ENCODE measurements at places on chromosomes 12 and 14.

DNA sequence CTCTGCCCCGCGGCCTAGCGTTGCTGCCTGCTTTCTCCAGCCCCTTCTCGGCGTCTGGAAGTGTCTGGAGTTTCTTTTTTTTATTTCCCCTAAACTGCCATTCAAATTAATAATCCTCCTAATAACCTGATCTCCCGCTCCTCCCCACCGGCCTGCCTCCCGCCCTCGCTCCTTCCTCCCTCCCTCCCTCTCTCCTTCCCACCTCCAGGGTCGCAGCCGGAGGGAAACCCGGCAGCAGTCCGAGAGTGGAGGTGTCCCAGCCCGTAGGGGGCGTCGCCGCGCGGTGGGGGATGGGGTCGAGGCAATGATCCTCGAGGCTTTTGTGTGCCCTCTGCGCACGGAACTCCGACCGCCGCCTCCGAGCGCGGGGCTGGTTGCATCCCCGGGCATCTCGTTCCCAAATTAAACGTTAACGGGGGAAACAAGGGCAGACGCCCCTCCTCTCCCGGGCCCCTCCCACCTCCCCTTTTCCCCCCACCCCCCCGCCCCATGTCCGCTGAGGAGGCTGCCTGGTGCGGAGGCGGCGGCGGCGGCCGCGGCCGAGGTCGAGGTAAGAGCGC lies 1.0 kb upstream of the SOCS2 start:
- peak; percentile 53 for DNase-seq

DNA sequence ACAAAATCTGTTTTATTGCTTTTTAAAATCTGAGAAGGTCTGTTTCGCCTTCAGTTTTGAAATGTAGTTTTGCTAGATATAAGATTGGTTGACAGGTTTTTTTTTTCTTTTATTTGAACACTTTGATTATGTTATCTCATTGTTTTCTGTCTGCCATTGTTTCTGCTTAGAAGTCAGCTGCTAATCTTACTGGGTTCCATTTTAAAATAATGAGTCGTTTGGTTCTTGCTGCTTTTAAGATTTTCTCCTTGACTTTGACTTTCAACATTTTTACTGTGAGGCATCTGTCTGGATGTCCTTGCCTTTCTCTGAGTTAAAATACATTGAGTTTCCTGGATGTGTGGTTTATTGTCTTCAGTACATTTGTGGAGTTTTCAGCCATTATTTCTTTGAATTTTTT lies 56.7 kb downstream of the ADIPOR2 start:
- no peak for DNase-seq

DNA sequence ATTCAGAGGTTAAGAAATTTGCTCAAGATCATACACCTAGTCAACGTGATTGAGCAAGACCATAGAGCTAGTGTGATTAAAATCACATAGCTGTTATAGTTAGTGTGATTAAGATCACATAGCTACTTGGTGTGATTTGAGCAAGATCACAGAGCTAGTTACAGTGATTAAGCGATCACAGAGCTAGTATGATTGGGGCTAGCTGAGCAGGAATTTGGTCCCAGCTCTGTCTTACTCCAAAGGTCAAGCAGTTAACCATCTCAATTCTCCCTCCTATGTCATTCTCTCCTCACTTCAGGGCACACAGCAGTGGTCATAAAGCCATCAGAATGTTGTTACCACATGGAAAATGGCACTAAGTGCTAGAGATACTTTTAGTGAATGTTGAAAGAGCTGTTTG lies 158.2 kb downstream of the SPTSSA start:
- no peak for DNase-seq

GRCh38 chr12:68481181-68481941 lies 129.3 kb upstream of the RAP1B start:
- no peak for DNase-seq

GRCh38 chr14:104393898-104394381 lies 185.6 kb upstream of the C14orf180 start:
- DNase-seq: no peak

DNA sequence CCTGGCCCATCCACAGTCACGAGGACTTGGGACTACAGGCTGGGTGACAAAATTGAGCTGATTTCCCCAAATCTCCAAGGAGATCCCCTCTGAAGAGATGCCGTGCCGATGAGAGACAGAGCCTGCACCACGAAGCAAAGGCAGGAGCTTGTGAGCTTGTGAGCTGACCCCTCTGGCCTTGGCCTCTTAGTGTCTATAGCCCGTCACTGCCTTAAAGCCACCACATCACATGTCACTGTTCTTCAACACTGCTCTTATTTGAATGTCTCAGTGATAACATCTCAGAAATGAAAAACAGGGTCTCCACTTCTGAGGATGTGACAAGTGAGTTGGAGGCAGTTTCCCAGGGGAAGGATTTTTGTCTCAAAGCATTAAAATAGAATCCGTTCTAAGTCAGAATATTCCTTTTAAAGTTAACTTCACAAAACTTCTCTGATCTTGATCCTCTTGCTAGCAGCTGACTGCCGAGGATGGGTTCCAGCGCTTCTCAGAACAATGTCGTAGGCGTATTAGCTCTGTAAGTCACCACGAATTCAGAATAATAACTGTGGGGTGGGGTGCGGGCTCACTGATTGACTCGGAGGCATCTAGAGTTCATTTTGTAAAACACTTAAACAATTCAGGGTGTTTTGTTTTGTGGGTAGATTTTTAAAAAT lies 37.5 kb downstream of the CHST11 start:
- no peak for DNase-seq

DNA sequence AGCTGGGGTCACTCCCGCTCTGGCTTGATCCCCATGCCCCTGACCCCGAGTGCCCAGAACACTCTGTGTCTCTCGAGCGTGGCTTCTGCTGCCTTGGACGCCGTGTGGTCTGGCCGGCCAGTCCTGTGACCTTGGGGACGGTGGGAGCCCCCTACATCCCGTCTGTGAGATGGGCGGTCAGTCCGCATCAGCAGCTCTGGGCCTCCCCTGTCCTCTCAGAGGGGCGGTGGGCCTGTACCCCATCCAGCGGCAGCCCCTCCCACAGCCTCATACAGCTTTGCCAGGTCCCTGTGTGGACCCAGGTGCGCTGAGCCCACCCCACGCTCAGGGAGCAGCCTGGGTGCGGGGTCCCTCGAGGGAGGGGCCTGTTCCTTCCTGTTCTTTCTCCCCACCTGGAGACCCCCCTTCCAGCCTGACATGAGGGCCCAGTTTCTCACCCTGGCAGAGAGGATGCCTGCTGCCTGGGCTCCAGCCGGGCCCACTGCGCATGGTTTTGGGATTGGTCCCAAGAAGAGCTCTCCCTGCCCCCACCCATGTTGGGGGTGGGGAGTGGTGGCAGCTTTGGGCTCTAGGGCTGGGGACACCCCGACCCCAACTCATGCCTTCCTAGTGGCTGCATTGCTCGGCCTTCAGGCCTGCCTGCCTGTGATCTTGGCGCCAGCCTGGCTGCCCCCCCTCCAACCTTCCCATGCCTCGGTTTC lies 1.5 kb downstream of the MTA1 start:
- no peak for DNase-seq

DNA sequence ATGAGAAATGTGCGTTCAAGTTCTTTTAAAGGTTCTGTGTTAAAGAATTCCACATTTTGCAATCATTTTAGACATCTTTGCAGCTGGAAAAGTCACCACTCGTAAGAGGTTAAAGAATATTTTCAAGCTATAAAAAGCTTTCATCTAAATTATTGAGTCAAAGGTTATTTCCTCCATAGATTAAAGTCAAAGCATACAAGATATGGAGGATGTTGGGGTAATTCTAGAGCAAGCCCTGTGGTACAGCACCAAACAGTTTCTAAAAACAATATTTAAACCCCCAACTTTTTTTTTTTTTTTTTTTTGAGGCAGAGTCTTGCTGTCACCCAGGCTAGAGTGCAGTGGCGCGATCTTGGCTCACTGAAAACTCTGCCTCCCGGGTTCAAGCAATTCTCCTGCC lies 1299.8 kb upstream of the TMEM132C start:
- no peak for DNase-seq

GRCh38 chr14:46999661-47000060 lies 348.1 kb upstream of the RPL10L start:
- DNase-seq: no peak

GRCh38 chr14:105168979-105169507 lies 467 bp upstream of the JAG2 start:
- no peak for DNase-seq

DNA sequence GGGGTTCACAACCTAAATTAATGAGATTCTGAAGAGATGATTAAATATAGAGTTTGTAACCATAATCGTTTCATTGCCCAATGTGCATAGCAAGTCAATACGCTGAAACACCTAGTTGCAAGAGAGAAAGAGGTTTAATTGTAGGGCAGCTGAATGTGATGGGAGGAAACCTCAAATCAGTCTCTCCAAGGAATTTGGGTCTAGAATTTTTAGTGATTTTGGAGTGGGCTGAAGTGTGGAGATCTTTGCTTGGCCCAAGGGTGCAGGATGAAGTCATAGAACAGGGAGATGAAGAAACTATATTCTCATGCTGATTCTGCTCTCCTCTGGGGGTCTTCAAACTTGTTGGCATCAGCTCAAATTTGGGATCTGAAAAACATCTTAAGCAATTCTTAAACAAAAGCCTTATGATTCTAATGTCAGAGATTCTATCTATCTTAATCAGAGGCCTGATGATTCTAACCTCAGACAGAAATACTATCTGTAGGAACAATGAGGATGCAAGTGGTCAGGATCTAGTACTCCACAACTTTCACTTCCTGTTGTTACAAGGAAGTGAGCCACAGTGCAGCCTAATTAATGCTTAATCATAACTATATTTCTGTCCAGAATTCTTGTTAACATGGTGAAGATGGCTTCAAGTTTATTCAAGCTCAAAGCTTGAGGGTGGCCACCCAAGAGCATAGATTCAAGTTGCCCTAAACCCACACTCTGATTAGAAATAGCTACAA lies 80.2 kb upstream of the FUT8 start:
- DNase-seq: no peak

- no peak for DNase-seq
Measured at GRCh38 chr12:6195665-6196535, 4.3 kb upstream of the CD9 start.

DNA sequence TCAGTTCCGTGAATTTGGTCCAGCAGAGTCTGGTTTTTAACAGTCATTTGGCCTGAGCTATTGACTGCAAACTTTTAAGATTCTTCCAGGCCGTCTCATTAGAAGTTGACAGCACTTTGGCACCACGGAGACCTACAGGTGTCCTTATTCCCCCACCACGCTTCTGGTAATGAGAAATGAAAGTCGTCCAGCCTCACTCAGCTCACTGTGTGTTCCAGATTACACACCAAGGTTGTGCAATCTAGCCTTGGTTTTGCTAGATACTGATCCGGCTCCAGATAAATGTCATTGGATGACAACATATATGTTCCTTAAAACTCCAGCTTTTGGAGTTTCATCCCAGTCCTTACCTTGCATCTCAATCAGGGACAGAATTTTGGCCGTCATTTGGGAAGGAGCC lies 210.4 kb downstream of the CHST11 start:
- no peak for DNase-seq

DNA sequence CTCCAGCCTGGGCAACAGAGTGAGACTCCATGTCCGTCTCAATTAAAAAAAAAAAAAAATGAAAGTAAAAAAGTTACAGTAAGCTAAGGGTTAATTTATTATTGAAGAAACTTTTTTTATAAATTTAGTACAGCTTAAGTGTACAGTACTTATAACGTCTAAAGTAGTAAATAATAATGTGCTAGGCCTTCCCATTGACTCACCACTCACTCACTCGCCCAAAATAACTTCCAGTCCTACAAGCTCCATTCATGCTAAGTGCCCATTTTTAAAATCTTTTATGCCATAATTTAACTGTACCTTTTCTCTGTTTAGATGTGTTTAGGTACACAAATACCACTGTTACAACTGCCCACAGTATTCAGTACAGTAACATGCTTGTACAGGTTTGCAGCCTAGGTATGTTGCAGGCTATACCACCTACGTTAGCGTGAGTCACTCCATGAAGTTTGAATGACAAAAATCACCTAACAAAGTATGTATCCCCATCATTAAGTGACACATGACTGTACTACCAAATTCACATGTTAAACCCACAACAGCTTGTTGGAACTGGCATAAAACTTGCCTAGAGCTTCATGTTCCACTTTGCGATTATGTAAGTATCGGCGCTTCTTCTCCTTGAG lies 10.7 kb downstream of the KANSL2 start:
- no peak for DNase-seq

DNA sequence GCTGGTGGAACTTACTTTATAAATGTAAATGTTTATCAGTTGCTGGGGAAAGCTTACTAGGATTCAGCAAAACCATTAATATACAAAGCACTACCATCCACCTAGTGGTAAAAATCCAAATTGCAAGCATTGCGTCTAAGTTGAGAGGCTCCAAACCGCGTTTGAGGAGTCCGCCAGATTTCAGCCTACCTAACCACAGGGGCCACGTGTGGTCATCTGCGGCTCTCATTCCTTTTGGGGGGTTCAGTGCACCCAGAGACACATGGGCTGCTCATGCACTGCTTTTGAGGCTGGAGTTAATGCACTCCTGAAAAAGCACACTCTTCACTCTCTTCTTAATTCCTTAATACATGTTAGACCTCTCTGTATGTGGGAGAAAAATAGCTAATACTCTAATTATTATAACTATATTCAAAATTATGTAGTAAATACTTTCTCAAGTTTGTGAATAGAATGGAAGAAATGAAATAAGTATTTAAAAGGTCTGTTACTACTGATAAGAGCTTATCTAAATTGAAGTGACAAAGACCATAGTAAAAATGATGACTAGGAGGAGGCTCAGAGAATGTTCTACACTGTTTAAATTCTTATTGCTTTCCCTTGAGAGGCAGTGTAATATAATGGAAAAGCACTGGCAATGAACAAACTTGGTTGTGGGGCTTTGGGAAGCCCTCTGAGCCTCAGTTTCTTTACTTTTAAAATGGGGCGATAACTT lies 41.4 kb upstream of the MANSC4 start:
- DNase-seq: no peak

- no peak for DNase-seq
Measured at GRCh38 chr14:95244587-95244986, 75.1 kb downstream of the CLMN start.

GRCh38 chr14:85531587-85532373 lies 1.8 kb downstream of the FLRT2 start:
- DNase-seq: no peak

- DNase-seq: no peak
Measured at GRCh38 chr12:89231686-89232085, 120.6 kb downstream of the DUSP6 start.

- DNase-seq: no peak
Measured at GRCh38 chr12:120538281-120539156, 4.4 kb downstream of the RNF10 start.

GRCh38 chr14:56137453-56137807 lies 19.2 kb downstream of the PELI2 start:
- DNase-seq: no peak

- DNase-seq: no peak
Measured at GRCh38 chr12:131197490-131197889, 243.8 kb downstream of the ADGRD1 start.

DNA sequence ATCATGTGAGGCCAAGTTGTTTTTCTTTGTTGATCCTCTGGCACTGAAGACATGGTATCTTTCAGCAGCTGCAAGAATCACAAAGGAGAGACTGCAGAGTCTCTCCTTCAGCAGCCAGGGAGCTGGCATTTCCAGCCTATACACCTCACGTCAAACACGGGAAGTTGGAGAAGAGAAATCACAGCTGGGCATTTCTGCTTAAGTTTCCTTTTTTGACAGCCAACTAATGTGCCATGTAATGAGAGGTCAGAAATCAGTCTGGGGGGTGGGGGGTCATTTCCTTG lies 28.3 kb downstream of the PHLDA1 start:
- DNase-seq: no peak
